ENCODE measurements at places on chromosomes 1 and 21. TPM values are rescaled to one million over a fixed set of nuclear protein-coding genes. Genes with fewer than 3 reads are reported as not detected.

- H3K4me1 ChIP-seq, result no peaks in the 10 kb centered on the region
- no peak for DNase-seq
- no peaks in the 10 kb centered on the region for H3K36me3 ChIP-seq
- H3K27ac ChIP-seq, result no peak overlapping the region
- H3K27me3 ChIP-seq, result no peaks in the 10 kb centered on the region
- H3K4me3 ChIP-seq, result no peak overlapping the region
Measured at GRCh38 chr1:151815716-151816327, 10.6 kb upstream of the LINGO4 start.

- no peak overlapping the region for H3K4me3 ChIP-seq
- H3K27me3 ChIP-seq, result no peaks in the 10 kb centered on the region
- H3K4me1 ChIP-seq, result no peaks in the 10 kb centered on the region
- H3K36me3 ChIP-seq, result no peaks in the 10 kb centered on the region
- H3K27ac ChIP-seq, result no peak overlapping the region
Measured at GRCh38 chr21:21929789-21930188, 931.6 kb downstream of the NCAM2 start.

- H3K27me3 ChIP-seq, result no peaks in the 10 kb centered on the region
- H3K4me3 ChIP-seq, result no peak overlapping the region
Measured at GRCh38 chr1:25809929-25810328, 9.8 kb upstream of the MTFR1L start.

GRCh38 chr21:41559658-41560631, 52.0 kb upstream of the TMPRSS2 start:
- no peak for DNase-seq
- no peak overlapping the region for H3K4me3 ChIP-seq
- no peaks in the 10 kb centered on the region for H3K27me3 ChIP-seq

DNA sequence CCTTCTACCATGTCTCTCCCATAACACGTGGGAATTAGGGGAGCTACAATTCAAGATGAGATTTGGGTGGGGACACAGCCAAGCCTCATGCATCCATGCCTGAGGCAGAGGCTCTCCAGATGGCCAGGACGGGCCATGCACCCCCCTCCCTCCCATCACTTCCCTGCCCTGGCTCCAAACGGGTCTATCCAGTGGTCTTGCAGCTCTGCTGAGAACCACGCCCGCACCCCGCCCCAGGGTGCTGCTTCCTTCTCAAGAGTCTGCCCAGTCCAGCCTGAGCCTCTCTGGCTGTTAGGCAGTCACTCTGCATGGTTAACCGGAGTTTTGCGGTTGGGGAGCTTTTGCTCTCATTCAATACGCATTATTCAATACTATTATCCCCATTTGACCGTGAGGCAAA, 131.5 kb upstream of the TMEM51 start:
- H3K4me1 ChIP-seq, result peaks cover 10% of the 10 kb centered on the region
- H3K36me3 ChIP-seq, result no peaks in the 10 kb centered on the region

GRCh38 chr21:45393021-45393420, 11.9 kb upstream of the COL18A1 start:
- H3K27me3 ChIP-seq, result no peaks in the 10 kb centered on the region
- no peak overlapping the region for H3K4me3 ChIP-seq
- H3K27ac ChIP-seq, result no peak overlapping the region
- H3K36me3 ChIP-seq, result no peaks in the 10 kb centered on the region
- no peaks in the 10 kb centered on the region for H3K4me1 ChIP-seq

DNA sequence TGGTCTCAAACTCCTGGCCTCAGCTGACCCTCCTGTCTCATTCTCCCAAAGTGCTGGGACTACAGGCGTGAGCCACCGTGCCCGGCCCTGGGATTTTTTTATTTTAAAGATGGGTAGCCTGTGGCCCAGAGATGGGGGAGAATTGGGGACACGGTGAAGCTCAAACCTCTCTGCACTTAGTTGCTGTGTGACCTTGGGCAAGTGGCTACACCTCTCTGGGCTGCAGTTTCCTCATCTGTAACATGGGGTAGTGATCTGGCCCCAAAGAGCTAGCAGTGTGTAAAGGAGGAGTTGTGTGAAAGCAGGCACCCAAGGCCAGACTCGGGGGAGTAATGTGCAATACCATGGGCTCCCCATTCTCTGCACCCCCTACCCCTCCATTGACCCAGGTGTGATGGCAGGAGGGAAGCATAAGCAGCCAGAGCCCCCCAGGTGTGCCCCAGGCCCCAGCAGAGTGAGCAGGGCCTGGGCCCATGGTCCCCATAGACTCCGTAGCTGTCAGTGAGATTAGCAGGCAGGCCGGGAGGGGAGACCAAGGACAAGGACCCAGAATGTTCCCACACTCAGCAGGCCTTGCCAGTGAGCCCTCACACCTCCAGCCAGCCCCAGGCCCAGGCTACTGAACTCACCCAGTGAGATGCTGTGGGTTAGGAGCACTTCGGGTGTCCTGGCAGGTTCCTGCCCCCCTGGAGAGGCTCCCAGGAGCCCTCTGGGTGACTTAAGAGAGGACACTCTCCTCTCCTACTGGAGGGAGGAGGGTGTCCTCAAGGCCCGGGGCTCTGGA, 17.9 kb downstream of the TNFRSF8 start:
- H3K4me3 ChIP-seq, result no peak overlapping the region
- no peaks in the 10 kb centered on the region for H3K4me1 ChIP-seq
- H3K27me3 ChIP-seq, result no peaks in the 10 kb centered on the region
- no peaks in the 10 kb centered on the region for H3K36me3 ChIP-seq
- no peak for DNase-seq

OR2T3 gene
- total RNA-seq, result not detected

DYRK3 gene
- total RNA-seq, result 16.5 TPM

LCE1D gene
- not detected for total RNA-seq

CCDC24 gene
- total RNA-seq, result 2.0 TPM
